ENCODE measurements at places on chromosomes 6 and 20.

GRCh38 chr6:127263481-127263880 is 3.2 kb upstream of the RNF146 start:
- no peak for DNase-seq

- no peak for DNase-seq
These were observed 16.1 kb downstream of the SDCBP2 start for GRCh38 chr20:1312904-1313235.

- DNase-seq: no peak
These were observed 41.9 kb downstream of the TTI1 start for GRCh38 chr20:37991157-37991866.

- DNase-seq: no peak
These were observed 84.4 kb downstream of the CLIC5 start for GRCh38 chr6:45931232-45931631.

DNA sequence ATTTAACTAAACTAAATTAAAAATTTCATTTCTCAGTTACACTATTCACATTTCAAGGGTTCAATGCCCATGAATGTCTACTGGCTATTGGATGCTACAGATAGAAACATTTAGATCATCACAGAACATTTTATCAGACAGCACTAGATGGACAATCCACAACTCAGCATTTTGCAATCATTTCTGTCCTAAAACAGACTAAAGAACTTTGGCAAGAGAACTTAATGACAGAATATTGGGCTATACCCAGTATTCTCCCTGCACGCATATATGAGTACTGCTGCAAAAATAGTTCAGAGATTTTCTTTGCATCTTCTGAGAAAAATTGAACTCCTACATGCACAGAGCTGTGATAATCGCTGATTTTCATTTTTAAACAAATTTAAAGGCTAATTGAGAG is 36.1 kb upstream of the FBXO30 start:
- no peak for DNase-seq

- DNase-seq: no peak
These were observed 462.5 kb upstream of the BTBD3 start for GRCh38 chr20:11454966-11455799.

- DNase-seq: no peak
These were observed 65.7 kb upstream of the TNFRSF21 start for GRCh38 chr6:47375426-47375825.

- DNase-seq: no peak
These were observed 113.7 kb upstream of the BCLAF1 start for GRCh38 chr6:136403110-136403980.

GRCh38 chr6:41273714-41274113 is 12.8 kb downstream of the TREM1 start:
- no peak for DNase-seq

DNA sequence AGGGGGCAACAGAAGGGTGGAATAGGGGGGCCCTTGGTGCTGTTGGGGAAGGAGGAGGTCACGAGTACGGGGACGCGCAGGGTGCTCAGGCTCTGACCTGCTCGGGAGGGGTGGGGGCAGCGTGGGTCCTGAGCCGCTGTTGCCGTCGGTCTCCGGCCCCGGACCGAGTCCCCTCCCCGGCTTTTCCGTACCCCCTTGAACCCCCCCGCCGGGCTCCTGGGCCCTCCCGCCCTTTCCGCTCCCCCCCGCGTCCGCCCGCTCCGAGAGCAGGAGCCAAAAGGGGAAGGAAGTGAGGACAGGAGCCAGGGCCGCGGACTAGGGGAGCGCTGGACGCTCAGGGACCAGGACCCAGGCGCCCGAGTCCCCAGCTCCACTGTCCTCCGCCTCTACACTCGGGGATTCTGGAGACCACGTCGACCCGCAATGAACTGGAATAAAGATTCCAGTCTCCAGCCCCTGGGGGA is at the start of gene RGL2:
RGL2 (minus strand) TSS at position 170 of the 464 bp plus-strand sequence. CDS start 332 bp downstream, outside the sequence.
- peak; percentile 62 for DNase-seq

DNA sequence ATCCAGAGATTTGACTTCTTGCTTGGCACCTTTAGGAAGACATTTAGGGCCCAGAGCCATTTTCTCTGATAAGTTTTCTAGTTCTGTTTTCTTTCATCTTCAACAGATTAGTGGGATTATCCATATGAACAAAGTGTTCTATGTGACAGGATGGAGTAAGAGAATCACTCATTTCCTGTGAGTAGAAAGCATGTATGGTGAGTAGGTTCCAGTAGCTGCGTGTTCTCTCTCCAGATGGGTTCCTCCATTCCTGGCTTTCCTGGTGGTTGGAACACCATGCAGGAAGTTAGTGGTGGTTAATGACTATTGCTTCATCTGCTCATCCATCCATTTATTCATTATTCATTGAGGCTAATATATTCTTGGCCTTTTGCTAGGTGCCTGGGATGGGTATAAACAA is 54.0 kb downstream of the EFCAB8 start:
- DNase-seq: no peak

GRCh38 chr20:37502654-37503053 is 18.4 kb upstream of the NNAT start:
- no peak for DNase-seq

DNA sequence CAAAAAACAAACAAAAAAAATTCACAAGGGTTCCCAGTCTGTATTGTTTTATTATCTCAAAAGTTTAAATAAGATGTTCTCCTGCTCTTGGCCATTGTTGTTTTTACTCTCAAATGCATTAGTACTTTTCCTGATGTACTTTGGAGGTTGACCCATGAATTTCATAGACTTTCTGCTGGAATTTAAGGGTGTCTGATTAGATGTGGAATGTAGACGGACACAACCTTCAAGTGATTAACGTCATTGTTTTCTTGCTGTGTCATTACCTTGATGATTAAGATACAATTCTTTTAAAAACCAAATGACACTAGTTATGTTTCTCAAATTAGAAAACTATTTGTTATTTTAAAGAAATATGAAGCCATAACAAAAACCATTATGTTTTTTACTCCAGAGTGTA is 421.4 kb upstream of the RUNX2 start:
- DNase-seq: no peak

DNA sequence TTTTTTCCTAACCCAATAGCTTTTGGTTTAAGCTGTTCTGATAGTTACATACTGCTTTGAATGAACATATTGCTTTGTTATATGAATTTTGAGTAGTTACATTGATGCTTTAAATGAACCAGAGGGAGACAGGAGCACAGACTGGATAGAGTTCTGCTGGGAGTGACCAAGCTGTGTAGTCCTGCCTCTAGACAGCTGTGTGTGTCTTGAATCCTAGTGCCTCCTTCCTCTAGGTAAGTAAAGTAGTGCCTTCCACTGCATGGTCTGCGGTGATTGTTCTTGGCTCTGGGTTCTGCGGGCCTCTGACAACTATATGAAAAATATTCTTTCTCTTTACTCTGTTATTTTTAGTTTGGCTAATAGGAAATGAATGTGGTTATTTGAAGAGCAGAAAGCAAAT is 46.0 kb upstream of the ADGRG6 start:
- DNase-seq: no peak

DNA sequence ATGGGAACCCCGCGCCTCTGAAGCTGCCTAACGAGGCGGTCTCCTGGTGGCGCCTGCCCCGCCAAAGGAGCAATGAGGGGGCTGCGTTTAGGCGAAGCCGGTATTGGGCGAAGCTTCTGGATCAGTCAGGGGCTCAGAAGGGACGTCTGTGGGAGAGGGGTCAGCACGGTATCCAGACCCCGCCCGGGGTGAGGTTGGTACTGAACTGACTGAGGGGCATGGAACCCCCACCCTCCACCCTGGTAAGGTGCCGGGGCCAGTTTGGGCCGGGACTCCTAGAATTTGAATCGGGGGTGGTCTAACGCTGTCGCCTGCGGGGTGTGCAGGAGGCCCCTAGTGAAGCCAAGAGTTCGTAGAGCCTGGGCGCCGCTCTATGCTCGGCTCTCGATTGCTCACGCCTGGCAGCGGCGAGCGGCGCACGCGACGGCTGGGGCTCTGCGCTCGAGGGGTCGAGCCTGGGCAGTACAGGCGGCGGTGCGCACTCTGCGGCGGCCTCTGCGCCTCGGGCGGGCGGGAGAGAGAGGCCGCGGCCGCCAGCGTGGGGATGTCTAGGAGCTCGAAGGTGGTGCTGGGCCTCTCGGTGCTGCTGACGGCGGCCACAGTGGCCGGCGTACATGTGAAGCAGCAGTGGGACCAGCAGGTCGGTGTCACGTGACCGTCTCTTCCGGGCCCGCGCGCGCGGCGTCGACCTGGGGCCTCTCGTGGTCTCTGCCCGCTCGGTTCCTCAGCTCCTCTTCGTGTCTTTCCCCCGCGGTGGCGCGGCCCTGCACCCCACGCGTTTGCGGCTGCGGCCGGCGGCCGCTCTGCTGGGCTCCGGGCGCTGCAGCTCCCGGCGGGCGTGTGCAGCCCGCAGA is at the start of the genes KAT14 and PET117:
KAT14 (plus strand) TSS at position 452 of the 854 bp plus-strand sequence. CDS start 4,798 bp downstream, outside the sequence.
PET117 (plus strand) TSS at position 452 of the 854 bp plus-strand sequence; CDS start at position 545, 93 bp downstream.
- DNase-seq: peak; percentile 96

GRCh38 chr6:157625764-157626163 is 197.3 kb upstream of the SNX9 start:
- no peak for DNase-seq

GRCh38 chr20:33567949-33568348 is 78.1 kb downstream of the CBFA2T2 start:
- no peak for DNase-seq

GRCh38 chr6:43186706-43187105 is 4.7 kb downstream of the CUL9 start:
- DNase-seq: no peak

GRCh38 chr20:6959900-6960312 is 192.4 kb downstream of the BMP2 start:
- DNase-seq: no peak

- no peak for DNase-seq
These were observed 18.5 kb downstream of the RNF144B start for GRCh38 chr6:18405477-18406293.

DNA sequence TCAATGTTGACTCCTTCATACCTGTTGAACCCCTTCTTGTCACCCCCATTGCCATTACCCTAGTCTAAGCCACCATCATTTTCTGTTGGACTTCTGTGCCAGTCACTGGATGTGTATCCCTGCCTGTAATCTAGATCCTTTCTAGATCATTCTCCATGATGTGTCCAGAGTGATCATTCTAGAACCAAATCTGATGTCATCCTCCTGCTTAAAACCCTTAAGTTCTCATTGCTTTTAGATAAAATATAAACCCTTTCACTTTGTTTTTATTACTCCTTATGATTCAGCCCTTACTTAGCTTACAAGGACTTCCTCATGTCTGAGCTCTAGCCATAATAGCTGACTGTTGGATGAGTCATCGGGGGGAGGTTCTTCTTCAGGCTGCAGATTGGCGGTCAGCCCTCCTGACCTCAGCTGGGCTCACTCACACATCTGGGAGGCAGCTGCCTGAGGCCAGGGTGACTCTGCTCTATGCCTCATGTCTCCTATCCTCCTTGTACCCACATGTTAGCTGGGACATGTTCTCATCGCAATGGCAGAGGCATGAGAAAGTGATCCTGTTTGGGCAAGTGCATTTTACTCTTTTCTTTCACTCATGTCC is 287.6 kb downstream of the ESR1 start:
- no peak for DNase-seq

GRCh38 chr6:164812706-164813105 is 496.7 kb downstream of the C6orf118 start:
- DNase-seq: no peak

- DNase-seq: no peak
These were observed 118.4 kb downstream of the BTBD3 start for GRCh38 chr20:12036142-12036541.

GRCh38 chr6:10138917-10139316 is 276.0 kb downstream of the TFAP2A start:
- no peak for DNase-seq

- no peak for DNase-seq
These were observed 357 bp downstream of the PCSK2 start for GRCh38 chr20:17227219-17227575.

DNA sequence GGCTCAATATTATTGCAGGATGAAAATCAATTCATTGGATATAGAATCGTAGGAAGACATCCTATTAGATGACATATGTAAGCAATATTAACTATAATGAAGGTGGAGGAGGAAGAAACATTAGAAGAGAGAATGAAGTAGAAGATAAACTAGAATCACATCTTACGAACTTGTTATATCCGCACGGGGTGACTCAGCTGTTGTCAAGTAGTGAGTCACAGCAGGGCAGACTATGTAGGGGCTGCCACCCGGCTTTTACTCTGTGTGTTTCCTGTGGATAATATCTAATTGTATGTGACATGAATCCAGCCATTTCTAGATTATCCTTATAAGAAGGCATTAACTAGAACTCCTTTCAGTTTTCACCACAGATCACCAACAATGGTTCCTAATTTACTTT is 520.2 kb downstream of the DOK5 start:
- no peak for DNase-seq

GRCh38 chr6:138724015-138724414 is 49.6 kb upstream of the CCDC28A start:
- DNase-seq: no peak

GRCh38 chr20:23565503-23566045 is 2.7 kb downstream of the CST9L start:
- DNase-seq: no peak

- no peak for DNase-seq
These were observed 43.8 kb downstream of the ADAT2 start for GRCh38 chr6:143406673-143407072.

GRCh38 chr20:37346236-37346534 is 245 bp downstream of the SRC start:
- DNase-seq: no peak

All from stimulated activated CD4-positive, alpha-beta T cell treated with anti-CD3 and anti-CD28 coated beads, Interleukin-4, amount 100 ng/mL, for 1 hour (primary cell).